ENCODE measurements at places on chromosomes 3 and 15.

- peak; percentile 71 for DNase-seq
These were observed 90.6 kb upstream of the AKAP13 start for GRCh38 chr15:85289677-85290365.

- DNase-seq: peak; percentile 93
These were observed 30.1 kb upstream of the NRROS start for GRCh38 chr3:196609343-196609775.

- peak; percentile 93 for DNase-seq
These were observed 3.5 kb downstream of the PLXND1 start for GRCh38 chr3:129602730-129603560.

DNA sequence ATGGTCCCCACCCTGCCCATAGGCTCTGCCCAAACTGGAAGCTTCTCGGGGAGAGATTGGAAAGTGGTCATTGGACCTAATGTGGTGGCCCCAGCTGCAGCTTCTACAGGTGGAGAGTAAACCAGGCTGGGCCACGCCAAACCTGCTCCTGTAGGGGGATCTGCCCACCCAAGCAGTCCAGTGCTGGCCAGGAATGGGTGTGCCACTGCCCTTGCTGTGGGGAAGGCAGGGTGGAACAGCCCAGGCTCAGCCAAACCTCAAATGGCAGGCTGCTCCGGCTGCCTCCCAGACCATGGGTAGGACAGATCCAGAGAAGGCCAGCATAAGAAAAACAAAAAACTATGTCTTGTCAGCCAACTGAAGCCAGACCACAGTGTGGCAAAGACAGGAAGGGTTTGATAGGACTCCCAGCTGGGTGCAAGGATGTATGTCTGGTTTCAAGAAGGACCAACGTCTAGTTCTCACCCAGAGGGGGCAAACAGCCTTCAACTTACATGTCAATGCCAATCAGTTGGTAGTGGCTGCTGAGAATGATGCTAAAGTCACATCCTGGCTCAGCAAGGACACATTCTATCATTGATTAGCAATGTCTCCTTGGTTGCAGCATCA lies 267.3 kb downstream of the UACA start:
- no peak for DNase-seq

- DNase-seq: peak; percentile 21
These were observed 36.9 kb downstream of the SENP8 start for GRCh38 chr15:72155003-72155621.

DNA sequence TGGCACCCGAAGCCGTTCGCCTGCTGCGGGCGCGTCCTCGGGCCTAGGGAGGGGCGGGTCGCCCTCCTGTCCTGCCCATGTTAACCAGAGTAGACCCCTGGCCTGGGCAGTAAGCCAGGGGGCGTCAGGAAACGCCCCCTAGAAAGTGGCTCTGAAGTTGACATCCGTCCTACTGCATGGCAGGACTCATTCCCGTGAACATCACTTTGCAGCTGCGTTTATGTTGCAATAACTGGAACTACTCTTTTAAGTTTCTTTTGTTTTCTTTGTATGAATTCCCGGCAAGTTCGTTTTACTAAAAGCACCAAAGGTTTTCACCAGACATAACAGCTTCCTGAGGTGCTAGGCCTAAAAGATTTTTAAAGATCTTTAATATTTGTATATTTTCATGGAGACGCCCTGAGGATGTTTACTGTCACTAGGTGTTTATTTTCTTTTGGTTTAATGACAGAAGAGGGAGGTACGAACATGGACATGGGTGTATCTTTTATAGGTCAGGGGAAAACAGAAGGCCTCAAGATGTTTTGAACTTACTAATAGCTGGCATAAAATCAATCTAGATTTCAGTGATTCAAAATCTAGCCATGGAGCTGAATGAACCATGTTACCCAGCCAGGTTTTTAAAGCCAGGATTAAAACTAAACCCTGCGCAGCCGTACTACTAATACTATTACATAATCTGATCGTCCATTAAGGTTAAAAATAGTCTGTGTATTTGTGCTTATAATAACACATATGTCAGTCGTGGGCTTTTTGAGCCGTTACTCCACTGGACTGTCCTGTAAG lies 1.0 kb downstream of the C15orf61 start:
- DNase-seq: peak; percentile 46

DNA sequence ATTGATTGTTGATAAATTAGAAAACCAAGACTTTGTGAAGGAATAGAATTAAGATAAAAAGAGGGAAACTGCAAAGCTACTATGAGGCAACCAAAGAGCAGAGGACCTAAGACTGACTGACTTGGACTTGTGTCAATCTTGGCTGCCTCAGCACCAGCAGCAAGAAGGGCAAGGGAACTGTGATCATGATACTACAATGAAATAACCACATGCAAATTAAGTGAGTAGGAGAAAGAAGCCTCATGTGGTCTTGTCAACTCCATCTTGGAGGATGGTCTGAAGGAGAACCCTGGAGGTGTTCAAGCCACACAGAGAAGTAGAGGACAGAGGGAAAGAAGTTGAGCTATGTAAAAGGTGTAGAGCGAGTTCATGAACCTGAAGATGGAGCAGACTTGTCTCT lies 47.3 kb upstream of the THRB start:
- DNase-seq: no peak

DNA sequence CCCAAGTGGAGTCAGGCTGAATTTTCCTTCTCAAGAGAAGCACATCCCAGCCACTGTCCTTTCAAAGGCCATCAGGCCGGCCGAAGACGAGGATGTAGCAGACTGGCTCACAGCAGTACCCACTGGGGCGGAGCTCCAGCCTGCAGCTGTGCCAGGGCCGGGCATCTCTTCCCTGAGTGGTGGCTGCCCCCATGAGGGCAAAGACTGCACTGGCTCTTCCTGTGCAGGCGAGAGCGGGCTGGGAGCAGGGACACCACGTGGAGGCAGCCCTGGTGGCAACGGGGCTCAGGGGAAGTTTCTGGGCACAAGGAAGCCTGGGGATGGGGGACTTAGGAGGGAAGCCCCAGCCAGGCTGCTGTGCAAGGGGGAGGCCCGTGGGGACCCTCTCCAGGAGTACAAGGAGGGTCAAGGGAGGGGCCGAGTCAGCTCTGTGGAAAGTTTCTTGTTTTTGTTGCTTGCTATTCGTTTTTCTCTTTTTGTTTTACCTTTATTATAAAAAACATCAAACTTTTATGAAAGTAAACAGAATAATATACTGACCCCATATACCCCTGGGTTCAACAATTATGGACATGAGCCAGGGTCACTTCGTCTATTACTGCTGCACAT lies 66.1 kb downstream of the RPN1 start:
- DNase-seq: peak; percentile 91

DNA sequence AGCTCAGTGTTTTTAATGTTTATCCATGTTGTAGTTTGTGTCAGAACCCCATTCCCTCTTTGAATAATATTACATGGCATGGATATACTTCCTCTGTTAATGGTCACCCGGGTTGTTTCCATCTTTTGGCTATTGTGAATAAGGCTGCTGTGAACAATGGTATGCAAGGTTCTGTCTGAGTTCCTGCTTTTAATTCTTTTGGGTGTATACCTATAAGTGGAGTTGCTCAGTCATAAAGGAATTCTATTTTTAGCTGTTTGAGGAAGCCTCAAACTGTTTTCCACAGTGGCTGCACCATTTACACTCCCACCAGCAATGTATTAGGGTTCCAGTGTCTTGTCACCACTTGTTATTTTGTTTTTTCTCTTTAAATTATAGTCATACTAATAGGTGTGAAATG lies 99.6 kb downstream of the SLC25A26 start:
- DNase-seq: no peak

DNA sequence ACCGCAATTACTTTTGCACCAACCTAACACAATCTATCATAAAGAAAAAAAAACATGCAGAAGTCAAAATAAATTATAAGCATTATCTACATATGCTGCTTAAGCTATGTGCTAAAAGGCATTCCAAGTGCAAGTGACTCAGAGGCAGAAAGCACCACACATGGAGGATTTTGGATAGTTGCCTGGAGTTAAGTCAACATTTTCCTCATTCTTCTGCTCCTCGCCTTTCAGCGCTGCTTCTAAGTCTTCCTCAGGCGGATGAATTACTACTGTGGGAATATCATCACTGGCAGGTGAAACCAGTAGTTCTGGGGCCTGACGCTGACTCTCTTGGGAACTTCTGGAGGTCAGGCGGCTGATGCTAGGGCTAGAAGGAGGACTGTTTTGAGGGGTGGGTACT lies 53.1 kb downstream of the SLC4A7 start:
- DNase-seq: peak; percentile 90

- no peak for DNase-seq
These were observed 245.6 kb downstream of the ADAMTS17 start for GRCh38 chr15:100096248-100096600.

DNA sequence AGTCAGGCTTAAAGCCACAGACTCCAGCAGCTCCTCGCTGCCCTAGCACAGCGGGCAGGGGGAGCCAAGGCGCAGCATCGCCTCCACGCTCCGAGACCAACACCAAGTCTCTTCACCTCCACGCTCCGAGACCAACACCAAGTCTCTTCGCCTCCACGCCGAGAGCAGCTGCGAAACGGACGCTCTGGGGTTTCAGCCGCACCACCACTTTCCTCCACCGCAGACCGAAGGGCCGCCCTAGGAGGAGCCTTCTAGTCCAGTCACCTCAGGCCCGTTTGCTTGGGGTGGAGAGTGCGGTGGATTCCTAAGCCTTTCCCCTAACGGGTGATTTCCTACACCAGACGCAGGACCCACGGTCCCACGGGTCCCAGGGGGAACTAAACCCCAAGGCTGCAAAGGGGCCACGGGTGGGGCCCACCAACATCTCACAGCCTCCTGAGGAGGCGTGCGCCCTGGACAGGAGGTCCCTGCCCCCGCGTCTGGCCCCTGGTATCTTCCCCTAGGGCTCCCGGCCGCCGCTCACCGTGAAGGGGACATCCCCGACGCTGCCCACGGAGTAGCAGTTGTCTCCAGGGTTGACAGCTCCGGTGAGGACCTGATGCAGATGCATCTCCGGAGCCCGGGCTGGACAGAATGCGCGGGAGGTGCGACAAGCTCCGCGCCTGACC lies 501 bp downstream of the DMXL2 start:
- DNase-seq: peak; percentile 62

GRCh38 chr15:95929232-95929846 lies 401.2 kb upstream of the NR2F2 start:
- DNase-seq: no peak

- no peak for DNase-seq
These were observed 4.8 kb upstream of the ZBTB20 start for GRCh38 chr3:115151921-115152320.

DNA sequence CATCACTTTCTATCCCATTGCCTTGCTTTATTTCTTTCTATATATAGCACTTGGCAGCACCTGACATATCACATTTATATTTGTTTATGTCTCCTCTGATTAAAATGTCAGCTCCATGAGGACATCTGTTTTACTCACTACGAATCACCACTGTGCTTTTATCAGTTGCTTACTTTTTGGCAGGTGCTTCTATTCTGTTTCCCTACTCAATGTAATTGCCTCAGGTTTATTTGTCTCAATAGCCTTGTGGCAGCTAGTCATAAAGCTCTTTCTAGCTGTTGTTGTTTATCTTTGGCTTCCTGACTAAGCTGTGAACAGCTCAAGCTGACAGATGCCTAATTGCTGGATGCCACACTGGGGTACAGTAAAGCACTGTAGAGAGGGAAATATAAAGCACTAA lies 85.5 kb downstream of the VPS13C start:
- DNase-seq: no peak

- DNase-seq: no peak
These were observed 54.0 kb upstream of the GADL1 start for GRCh38 chr3:30948426-30948825.

GRCh38 chr15:70976851-70977250 lies 84.2 kb downstream of the LRRC49 start:
- no peak for DNase-seq

- DNase-seq: no peak
These were observed 444.5 kb downstream of the MFSD1 start for GRCh38 chr3:159246385-159246784.

DNA sequence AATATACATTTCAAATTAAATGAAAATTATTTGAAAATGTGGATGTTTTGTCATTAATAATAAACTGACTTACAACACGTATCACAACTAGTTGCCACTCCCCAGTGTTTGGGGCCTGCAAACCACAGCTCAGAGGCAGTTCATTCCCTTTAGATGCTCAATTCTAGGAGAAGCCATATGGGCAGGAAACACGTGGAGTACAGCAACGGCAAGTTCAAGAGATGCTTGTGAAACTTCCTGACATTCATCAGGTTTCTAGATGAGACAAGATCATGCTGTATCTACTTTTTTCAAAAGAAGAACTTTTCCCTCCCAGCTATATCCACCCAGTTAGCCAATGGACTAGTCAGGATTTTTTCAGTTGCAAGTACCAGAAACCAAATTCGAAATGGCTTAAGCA lies 17.6 kb upstream of the PLA2G4D start:
- no peak for DNase-seq

Measured in AG08395 (cell line).